Dermis blood vessel endothelial cell (primary cell): ENCODE measurements at places on chromosomes 6 and 20. TPM values are rescaled to one million over a fixed set of nuclear protein-coding genes. Genes with fewer than 3 reads are reported as not detected.

DNA sequence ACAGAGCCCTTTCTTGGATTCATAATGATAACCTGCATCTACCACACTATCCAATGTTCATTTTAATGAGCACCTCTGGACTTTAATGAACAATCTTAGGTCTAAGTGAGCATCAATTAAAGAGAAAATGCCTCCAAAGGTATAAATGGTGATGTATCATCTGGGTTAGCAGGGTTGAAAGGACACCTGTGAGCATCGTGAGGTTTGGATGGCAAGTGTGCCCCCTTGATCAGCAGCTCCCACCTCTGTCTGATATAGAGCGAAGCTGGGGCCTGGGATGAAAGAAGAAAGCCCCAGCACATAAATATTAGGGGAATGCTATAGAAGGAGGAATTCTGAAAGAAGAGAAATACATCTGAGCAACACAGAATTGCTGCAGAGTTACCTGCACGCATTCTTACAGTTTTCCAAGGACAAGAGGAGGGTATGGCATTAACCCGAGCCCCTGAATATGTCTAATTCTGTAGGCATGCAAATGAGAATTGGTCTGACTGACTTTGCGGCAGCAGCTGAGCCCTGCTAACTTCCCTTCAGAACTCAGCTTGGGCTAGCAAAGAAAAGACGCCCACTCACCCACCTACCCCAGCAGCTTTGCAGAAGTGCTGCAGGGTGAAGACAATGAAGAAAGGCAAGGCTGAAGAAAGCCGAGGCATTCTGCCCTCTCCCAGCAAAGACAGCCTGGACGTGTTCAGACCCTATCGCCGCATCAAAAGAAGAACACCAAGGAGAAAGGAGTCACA lies 136.2 kb downstream of the GMPR start:
- DNase-seq, result no peak

DNA sequence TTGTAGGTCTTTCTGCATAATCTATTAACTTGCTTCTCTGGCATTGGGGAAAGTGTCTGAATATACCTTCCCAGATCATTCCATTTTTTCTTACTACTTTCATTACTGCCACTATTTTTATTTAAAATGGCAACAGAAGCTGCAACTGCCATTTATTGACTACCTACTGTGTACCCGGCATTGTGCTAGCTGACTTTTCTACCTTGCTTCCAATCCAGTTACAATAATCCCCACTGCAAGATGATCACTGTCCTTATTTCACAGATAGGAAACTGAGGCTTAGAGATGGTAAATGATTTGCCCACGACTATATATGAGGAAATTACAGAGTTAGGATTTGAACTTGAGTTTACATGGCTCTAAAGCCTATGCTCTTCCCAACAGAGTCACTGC lies 129.0 kb downstream of the MAP3K7 start:
- no peak for DNase-seq

DNA sequence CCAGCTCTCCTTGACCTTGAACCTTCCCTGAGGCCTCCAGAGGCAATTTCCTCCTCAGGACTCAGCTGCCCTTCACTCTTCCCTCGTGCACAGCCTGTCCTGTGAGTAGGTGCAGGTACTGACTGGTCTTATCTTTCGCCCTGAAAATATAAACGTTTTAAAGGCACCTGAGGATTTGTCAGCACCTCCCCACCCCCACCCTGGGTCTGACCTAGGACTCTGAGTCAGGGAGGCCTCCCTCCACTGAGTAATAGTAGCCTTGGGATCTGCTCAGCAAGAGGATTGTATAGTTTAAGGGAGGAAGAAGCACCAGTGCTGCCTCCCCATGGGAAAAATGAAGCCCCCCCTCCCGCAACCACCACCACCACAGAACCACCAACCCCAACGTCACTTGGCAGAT lies 54.6 kb downstream of the PPARD start:
- DNase-seq, result no peak

DNA sequence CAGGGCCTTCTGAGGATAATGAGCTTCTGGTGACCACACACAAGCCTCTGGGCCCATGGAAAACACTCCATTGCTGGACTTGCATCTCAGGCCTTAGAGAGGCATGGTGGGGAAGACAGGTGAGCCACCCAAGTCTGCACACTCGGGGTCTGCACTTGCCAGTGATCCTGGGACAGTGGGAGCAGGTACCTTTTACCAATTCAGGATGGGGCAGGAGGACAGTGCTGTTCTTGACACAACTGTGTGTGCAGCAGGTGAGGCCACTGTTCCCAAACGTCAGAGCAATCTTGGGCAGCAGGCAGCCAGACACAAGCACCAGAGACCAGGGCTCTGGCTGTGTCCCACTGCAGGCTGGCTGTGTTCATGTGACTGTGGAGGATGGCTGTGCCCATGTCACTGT lies 221.3 kb downstream of the ERMARD start:
- DNase-seq, result no peak

LCA5 gene
- 4.6 and 4.9 TPM in 2 replicates for total RNA-seq

ZHX3 gene
- total RNA-seq, result 10.6 and 12.1 TPM in 2 replicates

- no peak for DNase-seq
These were observed 219.6 kb upstream of the CHD6 start for GRCh38 chr20:41837669-41838224.

DNA sequence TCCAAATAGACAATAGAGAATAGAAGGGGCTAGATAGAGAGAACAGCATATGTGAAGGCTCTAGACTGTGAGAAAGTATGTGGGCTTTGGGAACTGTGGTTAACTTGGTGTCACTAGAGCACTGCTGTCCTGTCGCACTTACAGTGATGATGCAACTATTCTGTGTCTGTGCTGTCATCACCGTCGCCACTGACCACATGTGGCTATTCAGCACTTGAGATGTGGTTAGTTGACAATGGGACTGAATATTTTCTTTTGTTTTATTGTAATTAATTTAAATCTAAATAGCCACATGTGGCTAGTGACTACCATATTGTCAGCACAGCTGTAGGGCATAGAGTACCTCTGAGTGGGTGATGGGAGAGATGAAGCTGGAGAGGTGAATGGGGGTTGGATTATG lies 39.0 kb upstream of the IFNGR1 start:
- DNase-seq, result no peak

DNA sequence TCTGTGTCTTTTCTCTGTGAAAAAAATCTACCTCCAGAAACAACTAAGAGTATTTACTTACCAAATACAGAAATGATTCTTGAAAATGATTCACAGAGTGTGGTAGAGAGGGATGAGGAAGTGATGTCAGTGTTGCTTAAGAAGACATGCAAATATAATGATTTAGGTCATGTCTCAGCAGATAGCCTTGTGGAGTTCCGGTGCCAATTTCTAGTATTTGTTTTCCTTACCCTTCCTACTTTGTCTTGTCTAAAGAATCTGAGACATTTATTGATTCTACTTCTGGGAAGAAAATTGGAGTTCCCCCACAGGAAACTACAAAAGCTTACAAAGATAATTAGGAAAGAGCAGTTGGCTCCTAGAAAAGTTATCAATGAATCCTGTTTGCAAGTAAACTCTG lies 68.8 kb downstream of the GJA1 start:
- peak; percentile 58 for DNase-seq

DNA sequence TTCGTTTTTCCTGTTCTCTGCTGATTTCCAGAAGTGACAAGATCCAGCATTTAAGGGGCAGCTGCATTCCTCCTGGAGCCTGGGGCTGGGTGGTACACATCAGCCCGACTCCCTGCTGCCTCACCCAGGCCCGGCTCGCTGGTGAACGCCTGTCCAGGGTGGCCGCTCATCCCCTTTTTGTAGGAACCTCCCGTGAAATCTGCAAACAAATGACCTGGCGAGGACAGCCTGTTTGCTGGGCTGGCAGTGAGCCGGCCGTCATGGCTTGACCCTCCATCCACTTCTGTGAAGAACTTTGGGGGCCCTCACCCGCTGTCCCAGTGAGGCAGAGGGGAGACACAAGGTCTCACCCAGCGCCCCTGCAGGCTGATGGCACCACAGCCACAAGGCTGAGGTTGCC lies 39.0 kb downstream of the PYGB start:
- DNase-seq, result no peak

NKAIN2 gene
- not detected in 2 replicates for total RNA-seq

DNA sequence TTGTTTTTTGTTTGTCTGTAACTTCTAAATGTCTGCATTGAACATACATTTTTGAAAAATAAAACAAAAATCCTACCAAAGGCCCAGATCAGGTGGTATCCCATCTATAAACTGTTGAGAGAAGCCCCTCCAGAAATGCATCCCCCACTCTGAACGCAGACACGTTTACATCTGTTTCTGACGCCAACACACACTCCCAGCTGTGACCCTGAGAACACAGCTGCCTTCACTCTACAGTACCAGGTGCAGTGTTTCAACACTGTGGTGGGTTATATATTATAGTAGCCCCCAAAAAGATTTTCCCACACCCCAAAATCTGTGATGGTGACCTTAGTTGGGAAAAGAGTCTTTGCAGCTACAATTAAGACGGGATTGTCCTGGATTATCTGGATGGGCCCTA lies 199.1 kb upstream of the JARID2 start:
- DNase-seq, result no peak

DNA sequence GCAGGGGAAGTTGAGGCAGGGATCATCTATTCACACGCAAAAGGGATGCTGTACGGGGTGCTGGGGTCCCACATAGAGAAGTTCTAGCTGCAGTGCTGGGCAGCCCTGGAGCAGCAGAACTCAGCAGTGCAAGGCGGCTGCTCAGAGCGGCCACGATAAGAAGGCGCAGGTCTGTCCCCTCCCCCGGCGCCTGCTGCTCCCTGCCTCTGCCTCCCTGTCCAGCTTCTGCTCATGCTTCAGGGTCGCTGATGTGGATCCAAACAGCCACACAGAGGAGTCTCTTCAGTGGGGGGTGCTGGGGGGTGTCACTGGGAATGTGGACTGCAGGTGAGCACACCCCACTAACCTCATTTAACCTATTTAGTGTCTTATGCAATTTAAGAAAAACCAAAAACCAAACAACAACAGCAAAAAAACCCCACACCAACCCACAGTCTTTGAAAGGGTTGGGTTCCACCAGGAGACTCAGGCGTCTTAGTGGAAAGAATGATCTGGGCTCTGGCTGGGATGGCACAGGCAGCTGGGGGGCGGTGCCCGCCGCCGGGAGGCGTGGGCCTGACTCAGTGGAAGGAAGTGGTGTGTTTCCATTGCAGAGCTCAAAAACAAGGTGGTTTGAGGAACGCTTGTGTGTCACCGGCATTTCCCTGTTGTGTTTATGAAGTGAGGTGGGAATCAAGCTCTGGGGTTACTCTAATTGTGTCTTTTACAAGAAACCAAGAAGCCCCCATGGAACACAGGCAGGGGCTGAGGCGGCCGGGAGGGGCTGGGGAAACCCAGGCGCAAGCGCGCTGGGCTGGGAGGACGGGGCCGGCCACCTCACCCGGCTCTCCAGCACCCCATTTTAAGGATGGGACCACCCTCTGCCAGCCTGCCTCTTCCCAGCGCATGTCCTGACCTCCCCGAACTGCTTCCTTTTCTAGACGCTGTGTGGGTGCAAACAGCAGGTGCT lies 55.1 kb downstream of the IRF4 start:
- DNase-seq, result peak; percentile 39

- DNase-seq, result no peak
These were observed 8.0 kb upstream of the CRISP2 start for GRCh38 chr6:49721297-49721696.

DNA sequence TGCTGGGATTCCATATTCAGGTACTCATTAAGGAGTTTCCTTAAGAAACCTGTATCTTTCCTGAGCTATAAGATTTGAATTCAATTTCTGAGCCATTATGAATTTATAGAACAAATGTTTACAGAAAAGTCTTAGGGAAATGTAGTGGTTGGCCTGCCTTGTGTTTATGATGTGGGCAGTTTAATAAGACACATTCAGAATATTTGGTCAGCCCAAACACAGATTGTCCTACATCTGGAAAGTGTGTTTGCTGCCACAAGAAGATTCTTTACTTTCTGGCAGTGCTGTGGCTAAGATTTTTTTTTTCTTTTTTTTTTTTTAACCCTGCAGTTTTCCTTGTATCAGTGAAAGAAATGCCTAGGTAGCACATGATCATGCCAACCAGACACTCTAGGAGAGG lies 15.2 kb downstream of the TBX18 start:
- DNase-seq, result no peak

- no peak for DNase-seq
These were observed 131.4 kb upstream of the EPHA7 start for GRCh38 chr6:93550551-93551276.

DNA sequence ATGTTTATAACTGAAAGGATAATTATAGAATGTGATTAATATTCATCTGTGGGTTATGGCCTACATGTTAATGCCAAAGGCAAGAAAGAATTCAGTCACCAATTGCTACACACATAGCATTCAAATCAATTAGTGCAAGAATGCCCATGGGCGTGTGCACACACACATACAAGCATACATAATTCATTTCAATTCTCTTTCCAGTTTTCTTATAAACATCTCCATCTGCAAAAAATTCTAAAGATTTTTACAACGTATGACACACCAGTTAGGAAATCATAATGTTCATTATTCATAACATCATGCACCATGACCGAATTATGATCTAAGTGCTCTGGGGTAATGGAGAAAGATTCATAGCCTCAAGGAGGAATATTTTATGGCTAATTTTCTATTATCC lies 111.0 kb upstream of the ADTRP start:
- no peak for DNase-seq

GRCh38 chr6:122997541-122998150 lies 1.6 kb downstream of the CLVS2 start:
- DNase-seq, result no peak

GRCh38 chr6:95576218-95576997 lies 927 bp upstream of the MANEA start:
- peak; percentile 33 for DNase-seq

DNA sequence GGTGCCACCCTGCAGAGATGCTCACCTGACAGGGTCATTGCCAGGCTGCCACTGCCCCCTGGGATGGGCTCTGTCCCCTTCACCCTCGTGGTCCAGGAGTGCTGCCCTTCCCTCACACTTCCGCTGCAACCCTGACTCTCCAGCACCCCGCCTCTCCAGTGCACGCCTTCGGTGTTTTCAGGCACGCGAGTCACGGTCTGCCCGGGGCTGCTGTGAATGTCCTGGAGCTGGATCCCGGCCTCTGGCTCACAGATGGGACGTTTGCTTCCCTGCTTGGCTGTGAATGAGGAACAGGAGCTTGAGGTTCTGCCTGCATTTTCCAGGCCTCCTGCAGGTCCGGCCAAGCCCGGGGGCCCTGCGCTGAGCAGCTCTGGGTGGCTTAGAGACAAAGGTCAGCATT lies 343.4 kb downstream of the SMOC2 start:
- DNase-seq, result no peak

MAP7 gene
- 0.34 and 1.1 TPM in 2 replicates for total RNA-seq

- DNase-seq, result no peak
These were observed 9.4 kb downstream of the CTNNBL1 start for GRCh38 chr20:37703035-37703845.

OPN5 gene
- total RNA-seq, result not detected in 2 replicates

- peak; percentile 78 for DNase-seq
These were observed 4.7 kb downstream of the CCN2 start for GRCh38 chr6:131946404-131946991.
